ENCODE measurements at places on chromosomes 11 and 22.

- no peak for DNase-seq
These were observed 29.9 kb downstream of the PIWIL3 start for GRCh38 chr22:24744638-24745037.

DNA sequence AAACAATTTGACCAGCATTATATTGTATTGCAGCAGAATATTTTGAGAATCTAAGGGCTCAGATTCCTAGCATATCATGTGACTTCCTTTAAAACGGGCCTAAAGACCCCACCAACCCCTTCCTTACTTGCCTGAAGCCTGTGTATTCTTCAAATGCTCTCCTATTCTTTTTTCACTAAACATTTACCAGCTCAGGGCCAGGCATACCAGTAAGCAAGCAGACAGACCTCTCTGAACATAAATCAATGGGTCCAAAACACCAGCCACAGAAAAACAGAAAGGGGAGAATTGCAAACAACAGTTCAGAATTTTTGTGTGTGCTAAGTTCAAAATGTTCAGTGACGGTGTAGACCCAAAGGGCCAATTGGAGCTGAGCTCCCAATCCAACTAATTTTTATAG is 64.8 kb upstream of the TIMP3 start:
- DNase-seq, result no peak

DNA sequence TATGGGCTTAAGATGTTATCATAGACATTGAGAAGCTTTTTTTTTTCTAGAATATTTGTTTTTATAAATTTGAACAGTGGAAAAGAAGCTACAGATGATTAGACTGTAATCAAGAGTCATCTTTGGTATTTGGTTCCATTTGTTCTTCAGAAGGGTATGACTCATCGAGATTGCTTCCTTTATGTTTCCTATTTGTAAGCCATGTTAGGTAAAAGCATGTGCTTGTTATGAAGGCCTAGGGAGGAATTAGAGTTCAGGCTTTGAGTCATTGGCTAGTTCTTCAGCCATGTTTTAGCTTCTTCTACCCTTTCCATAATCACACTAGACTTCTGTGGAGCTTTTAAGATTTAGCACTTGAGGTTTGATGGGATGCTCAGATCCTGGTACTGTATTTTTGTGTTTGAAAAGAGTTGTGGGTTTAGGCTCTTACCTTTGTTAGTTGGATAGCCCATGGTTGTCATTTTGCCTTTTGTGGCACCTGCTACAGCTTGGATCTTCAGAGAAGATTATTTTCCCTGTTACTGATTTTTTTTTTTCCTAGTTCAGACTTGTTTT is 44.3 kb downstream of the POLD3 start:
- DNase-seq, result peak; percentile 62

DNA sequence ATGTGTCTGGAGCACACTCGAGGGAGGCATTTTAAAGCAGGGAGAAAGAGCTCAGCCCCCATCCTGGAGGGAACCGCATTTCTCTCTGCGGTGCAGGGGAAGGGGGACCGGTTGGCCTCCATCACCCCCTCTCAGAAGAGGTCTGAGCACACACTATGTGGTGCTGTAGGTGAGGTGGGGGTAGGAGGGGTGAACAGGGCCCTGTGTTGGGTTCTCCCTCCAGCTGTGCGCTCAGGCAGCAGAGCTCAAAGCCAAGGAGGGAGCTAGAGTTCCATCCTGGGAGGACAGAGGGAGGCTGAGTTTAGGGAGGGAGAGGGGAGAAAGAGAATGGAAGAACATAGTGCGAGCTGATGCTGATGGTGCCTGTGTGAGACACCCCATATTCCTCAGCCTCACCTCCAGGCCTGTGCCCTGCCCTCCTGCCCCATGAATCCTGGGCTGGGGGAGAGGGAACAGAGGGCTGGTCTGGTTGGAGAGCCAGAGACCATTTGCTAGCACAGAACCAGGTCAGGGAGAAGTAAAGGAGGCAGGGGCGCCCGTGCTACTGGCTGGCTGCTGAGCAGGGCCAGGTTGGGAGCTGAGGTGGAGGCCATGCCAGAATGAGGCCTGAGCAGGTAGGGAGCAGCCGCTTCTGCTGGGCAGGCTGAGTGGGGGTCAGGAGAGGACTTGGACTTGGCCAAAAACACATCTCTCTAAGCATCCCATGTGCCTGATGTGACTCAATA is 43.7 kb downstream of the ALX4 start:
- no peak for DNase-seq

DNA sequence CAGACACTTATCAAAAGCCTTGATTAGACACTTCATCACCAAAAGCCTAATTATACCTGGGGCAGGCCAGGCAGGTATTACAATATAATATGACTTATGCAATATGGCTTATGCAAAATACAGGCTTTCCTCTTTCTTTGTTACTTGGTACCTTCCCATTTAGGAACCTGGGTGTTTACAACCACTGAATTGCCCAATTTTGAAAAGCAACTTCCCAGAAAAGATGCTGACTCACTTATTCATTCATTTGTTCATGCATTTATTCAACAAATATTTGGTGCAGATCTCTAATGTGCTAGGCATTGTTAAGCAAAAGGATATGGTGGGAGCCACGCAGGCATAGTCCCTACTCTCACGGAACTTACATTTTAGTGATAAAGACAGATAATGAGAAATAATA is 13.6 kb upstream of the JAML start:
- DNase-seq, result no peak

- DNase-seq, result no peak
These were observed 294.0 kb upstream of the CTSC start for GRCh38 chr11:88631497-88631896.

GRCh38 chr11:100753571-100753970 is 66.5 kb downstream of the ARHGAP42 start:
- no peak for DNase-seq

- DNase-seq, result no peak
These were observed 525.1 kb upstream of the CNTN5 start for GRCh38 chr11:98495601-98496000.

GRCh38 chr11:128388206-128388815 is 199.0 kb downstream of the ETS1 start:
- no peak for DNase-seq

DNA sequence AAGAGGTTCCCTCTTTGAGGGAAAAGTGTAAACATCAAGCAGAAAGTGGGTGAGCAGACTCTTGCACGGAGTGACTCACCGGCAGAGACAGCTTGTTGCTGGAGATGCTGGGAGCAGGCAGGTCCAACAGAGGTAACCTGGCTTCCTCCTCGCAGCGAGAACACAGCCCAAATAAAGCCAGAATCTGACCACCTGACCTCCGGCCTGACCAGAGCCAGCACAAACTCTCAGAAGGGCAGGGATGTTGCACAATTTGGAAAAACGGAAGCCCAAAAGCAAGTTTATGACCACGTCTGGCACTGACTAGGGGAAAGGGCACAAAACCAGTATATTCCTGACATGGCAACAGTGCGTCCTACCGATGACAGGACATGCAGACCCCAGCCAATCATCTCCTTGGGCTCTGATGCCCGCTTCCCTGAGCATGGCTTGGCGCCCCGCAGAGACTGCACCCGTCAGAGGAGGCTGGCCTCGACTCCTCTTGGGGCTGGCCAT is 5.4 kb downstream of the SMCO4 start:
- DNase-seq, result no peak
